ENCODE measurements at places on chromosomes 1 and 21.

- no peak for DNase-seq
Observed at GRCh38 chr1:239630767-239631166, 244.4 kb downstream of the CHRM3 start.

- no peak for DNase-seq
Observed at GRCh38 chr21:37458669-37459276, 92.2 kb downstream of the DYRK1A start.

GRCh38 chr1:225627304-225627947, 25.5 kb downstream of the ENAH start:
- DNase-seq: no peak

GRCh38 chr1:192265516-192266173, 51.1 kb upstream of the RGS21 start:
- DNase-seq: no peak

DNA sequence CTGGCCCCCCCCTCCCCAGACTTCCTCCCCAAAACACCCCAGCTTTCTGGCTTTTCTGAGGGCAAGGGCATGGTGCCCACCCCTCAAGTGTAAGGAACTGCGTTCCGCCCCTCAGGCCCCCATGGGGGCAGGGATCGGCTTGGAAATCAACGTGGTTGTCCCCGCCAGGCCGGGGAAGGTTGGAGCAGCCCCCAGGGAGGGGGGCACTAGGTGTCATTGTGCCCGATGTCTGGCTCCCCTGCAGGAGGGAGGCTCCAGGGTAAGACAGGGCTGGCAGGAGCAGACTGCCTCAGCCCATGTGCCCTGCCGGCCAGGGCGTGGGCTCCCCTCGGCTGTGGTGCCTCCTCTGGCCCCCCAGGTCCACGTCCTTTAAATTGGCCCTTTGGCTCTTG, 7.4 kb upstream of the TFAP2E start:
- DNase-seq: peak; percentile 47

DNA sequence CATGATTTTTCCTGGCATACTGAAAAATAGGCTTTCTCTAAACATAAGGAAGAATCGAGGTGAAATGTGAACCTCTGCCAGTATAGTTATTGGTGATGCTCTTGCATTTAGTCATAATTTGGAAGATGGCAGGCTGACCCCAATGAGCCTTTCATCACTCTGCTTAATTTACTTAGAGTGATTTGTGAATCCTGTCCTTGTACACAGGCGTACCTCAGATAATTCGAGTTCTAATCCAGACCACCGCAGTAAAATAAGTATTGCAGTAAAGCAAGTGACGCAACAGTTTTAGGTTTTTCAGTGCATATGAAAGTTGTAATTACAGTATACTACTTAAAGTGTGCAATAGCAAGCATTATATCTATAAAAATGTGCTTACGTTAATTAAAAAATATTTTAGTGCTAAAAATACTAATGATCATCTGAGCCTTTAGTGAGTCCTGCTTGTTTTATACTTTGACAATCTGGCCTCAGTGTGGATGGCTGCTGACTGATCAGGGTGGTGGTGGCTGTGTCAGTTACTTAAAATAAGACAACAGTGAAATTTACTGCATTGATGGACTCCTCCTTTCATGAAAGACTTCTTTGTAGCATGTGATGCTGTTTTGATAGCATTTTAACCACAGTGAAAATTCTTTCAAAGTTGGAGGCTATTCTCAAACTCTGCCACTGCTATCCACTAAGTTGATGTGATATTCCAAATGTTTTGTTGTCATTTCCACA, 1.7 kb downstream of the PKNOX1 start:
- no peak for DNase-seq

DNA sequence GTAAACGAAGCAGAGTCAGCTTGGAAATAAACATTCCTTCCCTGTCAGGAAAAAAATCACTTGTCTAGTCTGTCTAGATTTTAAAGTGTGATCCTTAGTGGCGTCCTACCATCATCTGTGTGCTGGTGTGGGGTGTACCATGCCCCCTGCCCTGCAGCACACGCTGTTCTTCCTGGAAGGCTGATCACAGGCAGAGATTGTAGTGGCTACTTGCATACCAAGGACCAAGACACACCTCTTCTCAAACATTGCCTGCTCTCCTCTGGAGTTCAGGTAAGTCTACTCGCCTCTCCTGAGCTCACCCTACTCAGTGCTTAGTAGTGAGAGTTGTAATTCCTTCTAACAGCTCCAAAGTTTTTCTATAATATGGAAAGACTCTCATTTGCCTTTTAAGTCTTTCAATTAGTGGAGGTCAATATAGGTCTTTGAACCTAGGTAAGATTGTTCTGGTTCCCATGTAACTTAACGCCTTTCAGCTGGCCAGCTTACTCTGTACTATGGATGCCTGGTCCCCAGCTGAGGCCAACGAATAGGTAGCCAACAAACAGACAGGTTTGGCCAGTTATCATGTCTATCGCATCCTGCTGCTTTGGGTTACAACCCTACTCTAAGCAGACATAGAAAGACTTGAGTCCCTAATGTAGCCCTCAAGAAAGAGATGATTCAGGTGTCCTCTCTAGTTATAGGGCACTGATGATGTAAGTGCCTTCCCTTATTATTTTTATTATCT, 55.4 kb downstream of the XCL1 start:
- DNase-seq: no peak

GRCh38 chr1:154403261-154403943, 1.7 kb upstream of the IL6R start:
- DNase-seq: no peak

DNA sequence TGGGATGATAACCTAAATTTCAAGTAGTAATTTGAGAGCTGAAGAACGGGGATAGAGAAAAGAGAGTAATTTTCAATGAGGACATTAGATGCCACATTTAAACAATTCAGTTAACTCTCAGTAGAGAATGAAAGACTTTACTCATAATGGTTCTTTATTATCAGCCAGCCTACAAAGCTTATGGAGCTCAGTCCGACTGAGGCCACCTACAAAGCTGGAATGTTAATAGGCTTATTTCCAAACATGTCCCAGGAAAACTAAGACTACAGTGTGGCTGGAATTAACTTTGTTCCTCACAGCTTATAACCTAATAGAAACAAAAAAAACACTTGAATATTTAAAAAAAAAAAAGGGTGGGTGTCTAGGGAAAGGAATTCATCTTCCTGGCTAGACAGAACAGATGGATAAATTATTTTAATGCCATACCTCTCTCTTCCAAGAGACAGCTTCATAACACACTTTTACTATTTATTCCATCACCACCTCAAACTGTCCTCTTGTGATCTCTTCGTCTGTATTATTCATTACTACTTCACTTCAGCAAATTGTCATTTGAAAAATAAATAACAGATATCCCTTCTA, 9.8 kb downstream of the SLC19A2 start:
- DNase-seq: no peak

DNA sequence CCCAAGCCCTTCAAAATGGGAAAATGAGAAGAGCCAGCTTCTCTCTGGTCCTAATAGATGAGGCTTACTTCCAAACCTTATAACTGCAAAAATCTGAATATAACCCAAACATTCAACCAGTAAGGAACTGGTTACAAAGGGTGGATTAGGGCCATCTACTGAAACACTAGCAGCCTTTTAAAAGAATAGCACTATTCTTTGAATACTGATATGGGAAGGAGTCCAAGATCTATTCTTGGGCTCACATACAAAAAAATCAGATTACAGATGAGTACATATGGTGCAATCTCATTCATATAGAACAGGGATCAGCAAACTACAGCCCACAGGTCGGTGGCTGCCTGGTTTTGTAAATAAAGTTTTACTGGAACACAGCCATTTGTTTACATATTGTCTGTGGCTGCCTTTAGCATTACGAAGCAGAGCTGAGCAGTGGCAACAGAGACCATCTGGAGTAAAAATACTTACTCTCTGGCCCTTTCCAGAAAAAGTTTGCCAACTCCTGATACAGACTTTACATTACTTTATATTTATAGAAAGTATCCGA, 167.7 kb downstream of the ZSCAN20 start:
- no peak for DNase-seq

DNA sequence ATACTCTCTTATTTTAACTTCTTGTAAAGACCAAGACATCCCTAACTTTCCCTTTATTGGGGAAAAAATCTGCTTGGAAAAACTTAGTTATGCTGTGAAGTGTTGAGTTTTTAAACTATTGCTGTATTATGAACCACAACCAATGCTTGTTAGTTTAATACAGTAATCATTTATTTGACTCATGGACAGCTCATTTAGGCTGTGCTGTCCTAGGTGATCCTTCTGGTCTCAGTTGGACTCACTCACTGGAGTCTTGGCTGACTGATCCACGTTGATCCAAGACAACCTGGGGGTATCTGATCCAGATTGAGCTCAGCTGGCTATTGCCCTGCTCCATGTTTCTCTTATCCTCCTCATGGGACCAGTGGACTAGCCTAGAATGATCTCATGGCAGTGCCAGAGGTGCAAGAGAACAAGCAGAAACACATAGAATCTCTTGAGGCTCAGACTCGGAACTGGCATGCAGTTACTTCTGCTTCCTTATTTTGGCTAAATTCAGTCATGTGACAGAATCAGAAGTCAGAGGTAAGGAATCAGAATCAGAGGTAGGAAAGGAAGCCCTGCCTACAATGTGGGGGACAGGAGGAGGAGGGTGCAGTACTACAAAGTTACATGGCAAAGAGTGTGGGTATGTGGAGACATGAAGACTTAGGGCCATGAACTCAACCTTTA, 156.5 kb downstream of the FGGY start:
- no peak for DNase-seq

DNA sequence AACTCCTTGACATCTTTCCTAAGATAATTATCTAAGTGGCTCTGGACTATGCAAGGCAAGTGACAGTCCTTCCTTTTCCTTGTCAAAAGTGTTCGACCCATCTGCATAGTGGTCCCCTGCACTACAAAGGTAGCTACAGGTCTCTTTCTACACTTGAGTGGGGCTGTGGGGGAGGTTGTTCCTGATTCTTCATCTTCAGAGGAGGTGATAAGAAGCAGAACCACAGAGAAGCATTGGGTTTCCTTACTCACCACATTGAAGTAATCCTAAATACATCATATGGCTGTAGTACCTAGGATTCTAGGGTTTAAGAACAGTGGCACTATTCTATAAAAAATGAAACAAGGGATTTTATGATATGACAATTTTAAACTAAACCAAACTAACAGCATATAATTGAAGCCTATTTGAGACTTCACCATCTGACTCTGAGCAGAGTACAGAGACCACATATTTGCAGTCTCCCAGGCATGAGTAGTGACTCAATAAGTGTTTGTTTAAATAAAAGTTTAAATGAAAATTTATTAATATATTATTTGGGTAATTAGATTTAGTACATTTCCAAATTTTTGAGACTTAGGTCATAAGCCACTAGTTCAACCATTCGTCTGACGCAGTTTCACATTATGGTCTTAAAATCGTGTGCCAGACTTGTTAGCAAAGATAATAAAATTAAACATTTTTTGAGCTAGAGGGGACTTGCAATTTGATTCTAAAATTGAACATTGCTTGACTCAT, 54.9 kb upstream of the NEK7 start:
- no peak for DNase-seq

GRCh38 chr1:161952607-161953172, 71.0 kb downstream of the OLFML2B start:
- DNase-seq: no peak

GRCh38 chr1:115408533-115408932, 70.5 kb upstream of the NGF start:
- DNase-seq: no peak

- DNase-seq: no peak
Observed at GRCh38 chr1:9194024-9194423, 40.5 kb upstream of the H6PD start.

DNA sequence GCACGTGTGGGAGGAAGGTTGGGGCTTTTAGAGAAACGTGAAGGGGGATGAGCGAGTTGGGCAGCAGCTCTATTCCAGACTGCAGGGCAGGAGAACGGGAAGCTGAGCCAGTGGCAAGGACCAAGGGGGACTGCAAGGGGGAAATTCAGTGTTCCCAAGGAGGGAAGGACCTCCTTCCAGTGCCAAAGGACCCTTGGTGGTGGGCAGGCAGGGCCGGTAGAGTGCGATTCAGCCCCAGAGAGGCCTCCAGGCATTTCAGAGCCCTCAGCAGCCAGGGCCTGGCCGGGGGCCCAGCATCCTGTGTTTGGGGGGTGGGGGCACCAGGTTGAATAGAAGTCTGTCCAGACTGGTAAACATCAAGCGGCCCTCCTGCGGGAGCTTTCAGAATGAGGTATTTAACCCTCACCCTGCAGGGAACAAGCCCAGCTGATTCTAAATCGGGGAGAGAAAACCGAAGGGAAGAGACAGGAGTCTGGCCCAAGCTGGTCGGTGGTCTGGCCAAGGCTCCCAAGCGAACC, 2.3 kb downstream of the COL9A2 start:
- peak; percentile 85 for DNase-seq

DNA sequence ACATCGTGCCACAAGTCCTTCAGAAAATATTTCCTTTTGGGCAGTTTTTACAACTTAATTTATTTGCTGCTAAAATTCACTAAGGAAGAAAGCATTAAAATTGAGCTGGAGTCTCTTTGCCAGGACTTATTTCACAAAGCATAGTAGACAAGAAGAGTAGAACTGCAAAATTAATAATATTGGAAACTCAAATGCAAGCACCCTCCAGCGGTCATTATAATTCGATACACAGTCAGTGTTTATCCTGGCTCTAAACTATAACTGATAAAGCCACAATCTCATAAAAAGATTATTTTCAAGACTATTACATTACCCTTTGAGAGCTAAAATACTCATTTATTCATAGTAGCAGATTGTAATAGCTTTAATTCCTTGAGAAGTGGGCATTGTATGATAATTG, 655.4 kb downstream of the RWDD3 start:
- no peak for DNase-seq

DNA sequence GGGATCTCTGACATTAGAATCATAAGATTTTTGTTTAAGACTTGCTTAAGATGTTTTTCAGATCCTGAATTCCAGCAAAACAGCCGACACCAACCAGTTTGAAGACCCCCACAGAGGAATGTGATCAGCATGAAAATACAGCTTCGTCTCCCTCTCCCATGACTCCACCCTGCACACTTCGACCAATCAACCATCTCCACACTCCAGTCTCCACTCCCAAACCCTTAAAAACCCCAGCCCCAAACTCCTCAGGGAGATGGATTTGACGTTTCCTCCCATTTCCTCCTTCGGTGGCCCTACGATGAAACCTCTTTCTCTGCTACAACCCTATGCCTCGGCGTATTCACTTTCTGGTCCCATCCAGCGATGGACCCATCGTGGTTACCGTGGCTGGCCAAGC, 30.1 kb upstream of the KIF26B start:
- DNase-seq: peak; percentile 41

- no peak for DNase-seq
Observed at GRCh38 chr1:209835782-209836298, 8.1 kb downstream of the UTP25 start.

- no peak for DNase-seq
Observed at GRCh38 chr1:58862728-58863385, 79.0 kb upstream of the JUN start.

All from mesenteric fat pad (tissue), 1 donor.